ENCODE measurements at places on chromosomes 1 and 21. TPM values are rescaled to one million over a fixed set of nuclear protein-coding genes. Genes with fewer than 3 reads are reported as not detected.

SOX13 gene
- 28.5 TPM for total RNA-seq

HIVEP3 gene
- 2.8 TPM for total RNA-seq

GRCh38 chr1:191889623-191890003 lies 268.6 kb upstream of the RGS18 start:
- H3K27me3 ChIP-seq, result no peaks in the 10 kb centered on the region
- H3K27ac ChIP-seq, result no peak overlapping the region
- H3K4me3 ChIP-seq, result no peak overlapping the region
- no peaks in the 10 kb centered on the region for H3K36me3 ChIP-seq

DNA sequence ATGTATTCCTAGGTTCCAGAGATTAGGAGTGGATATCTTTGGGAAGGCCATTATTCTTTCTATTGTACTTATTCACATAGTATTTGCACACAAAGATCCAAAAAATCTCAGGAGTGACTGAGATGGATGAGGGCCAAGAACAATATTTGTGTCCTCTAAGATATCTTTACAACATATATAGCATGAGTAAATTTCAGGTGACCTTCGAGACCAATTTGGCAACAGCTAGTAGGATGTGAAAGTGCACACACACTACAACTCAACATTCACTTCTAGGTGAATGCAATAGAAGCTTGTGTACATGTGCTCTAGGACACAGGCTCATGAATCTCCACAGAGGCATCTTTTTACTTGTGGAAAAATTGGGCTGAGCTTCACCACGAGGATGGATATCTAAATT lies 224.0 kb downstream of the C1orf94 start:
- no peak overlapping the region for H3K27ac ChIP-seq
- H3K27me3 ChIP-seq, result no peaks in the 10 kb centered on the region
- H3K36me3 ChIP-seq, result no peaks in the 10 kb centered on the region
- DNase-seq, result no peak

DNA sequence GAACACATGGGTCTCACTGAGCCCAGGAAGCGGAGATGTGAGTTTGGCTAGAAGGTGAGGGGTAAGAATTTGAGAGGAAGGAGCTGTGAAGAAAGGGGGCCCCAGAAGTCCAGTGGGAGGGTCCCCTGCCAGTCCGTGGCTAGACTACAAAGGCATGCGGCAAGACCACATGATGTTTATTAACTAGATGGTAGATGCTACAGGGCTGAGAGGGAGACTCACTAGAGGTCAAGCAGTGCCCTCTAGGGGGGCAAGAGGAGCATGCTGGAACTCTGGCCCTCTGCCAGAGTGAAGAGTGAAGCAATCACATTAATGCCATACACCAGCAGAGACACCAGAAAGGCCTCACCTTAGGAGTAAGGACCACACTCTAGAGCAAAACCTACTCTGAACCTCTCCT lies 12.2 kb downstream of the KIAA0319L start:
- H3K4me1 ChIP-seq, result peaks cover 27% of the 10 kb centered on the region
- no peak overlapping the region for H3K27ac ChIP-seq
- no peak for DNase-seq
- no peaks in the 10 kb centered on the region for H3K27me3 ChIP-seq

DNA sequence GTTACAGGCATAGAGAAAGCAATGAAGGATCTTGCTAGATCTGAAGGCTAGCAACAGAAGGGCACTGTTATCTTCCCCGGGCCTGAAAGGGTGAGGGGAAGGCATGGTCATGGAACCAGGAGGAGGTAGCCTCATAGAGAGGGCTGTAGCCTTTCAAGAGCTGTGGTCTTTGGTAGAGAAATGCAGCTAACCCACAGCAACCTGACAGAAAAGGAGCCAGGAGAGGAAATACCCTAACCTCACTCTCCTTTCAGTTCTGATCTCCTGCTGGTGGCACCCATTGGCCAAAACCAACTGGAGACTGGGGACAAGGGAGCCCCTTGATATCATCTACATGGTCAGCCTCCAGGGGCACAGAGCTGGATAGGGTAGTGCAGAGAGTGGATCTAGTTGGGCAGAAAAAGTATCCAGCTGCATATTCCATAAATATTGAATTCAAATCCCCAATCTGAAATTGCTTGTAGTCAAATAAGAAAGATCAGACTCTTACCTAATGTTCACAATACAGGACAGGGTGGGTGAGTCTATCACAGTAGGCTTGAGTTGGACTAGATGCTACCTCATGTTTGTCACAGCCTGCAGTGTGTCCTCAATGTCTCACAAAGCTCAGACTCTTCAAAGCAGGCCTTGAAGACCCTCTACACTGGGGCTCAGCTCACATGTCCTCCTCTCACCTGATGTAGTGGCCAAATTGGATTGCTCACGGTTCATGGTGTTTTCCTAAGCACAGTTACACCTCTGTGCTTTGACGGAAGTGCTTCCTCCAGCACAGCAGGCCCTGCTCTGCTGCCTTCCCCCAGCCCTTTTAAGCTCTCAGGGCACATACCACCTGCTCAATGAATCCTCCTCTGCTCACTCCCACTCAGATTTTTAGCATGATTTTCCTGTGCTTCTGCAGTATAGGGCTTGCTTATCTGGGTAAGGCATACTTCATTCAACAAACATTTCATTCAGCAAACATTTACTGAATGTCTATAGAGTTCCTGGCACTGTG lies 74.1 kb upstream of the JUN start:
- H3K27ac ChIP-seq, result no peak overlapping the region
- H3K4me1 ChIP-seq, result no peaks in the 10 kb centered on the region
- H3K36me3 ChIP-seq, result no peaks in the 10 kb centered on the region
- no peak overlapping the region for H3K4me3 ChIP-seq

Measured in sigmoid colon (tissue), 7 donors.